NCI-H510A treated with DMSO at 0.1 percent for 48 hours (cell line): ENCODE measurements at places on chromosomes 2 and 18.

DNA sequence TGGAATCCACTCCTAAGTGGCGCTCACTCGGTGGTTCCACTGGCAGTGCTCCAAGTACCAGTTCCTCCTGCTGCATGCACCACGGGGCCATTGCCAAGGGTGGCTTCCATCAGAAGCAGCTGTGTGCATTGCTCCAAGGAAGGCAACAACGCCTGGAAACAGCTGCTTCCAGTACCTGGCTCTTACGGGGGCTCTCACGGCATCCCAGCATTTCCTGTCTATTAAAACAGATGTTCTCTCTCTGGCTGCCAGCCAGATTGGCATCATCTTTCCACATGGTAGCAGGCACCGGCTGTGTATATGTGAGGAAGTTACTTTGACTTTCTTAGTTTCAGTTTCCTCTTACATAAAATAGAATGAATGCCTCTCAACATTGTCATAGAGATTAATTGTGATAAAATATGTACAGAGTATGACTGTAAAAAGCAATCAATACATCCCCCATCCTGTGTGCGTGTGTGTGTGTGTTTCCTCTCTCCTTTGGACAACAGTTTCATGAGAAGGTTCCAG lies 84.9 kb downstream of the CMPK2 start:
- peak; percentile 88 for DNase-seq

GRCh38 chr2:206266130-206267125 lies 8.0 kb upstream of the ZDBF2 start:
- DNase-seq = no peak

DNA sequence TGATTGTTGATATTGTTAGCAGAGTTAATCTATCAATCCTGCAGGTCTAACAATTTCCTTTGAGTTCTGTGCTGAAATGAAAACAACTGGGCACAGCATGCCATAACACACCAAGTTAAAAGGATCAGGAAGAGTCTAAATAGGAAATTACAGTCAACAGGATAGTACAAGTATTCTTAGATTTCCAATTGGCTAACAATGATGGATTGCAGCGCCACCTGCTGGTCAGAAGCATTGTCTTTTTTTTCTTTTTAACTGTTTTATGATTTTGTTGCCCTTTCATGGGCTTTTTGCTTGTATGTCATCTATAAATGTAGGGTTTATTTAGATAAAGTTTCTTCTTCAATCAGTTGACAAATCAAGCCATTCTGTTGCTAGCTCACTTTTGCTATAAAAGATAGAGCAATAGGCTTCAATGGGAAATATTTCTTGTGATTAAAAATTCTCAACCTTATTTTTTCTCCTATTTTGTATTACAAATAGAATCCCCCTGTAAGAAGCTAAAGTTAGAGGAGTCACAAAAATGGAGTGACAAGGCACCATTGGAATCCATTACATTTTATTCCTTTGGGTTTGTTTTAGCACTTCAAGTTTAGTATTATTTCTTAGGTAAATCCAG lies 40.8 kb upstream of the RPRM start:
- peak; percentile 34 for DNase-seq

DNA sequence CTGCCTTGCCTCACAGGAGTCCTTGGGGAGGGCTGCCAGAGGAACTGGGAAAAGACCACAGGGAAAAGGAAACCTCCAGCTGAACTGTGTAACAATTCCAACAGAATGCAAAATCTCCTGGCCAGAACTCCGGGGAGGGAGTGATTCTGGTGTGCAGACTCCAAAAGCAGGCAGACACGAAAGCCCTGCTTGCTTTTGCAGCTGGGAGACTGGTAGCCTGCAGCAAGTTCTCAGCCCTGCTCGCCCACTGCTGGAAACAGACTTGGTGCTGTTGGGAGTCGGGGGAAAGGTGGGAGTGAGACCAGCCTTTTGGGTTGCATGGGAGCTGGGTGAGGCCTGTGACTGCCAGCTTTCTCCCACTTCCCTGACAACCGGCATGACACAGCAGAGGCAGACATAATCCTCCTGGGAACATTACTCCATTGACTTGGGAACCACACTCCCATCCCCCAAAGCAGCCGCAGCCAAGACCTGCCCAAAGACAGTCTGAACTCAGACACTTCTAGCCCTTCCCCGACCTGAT lies 26.0 kb upstream of the NMI start:
- DNase-seq = no peak

DNA sequence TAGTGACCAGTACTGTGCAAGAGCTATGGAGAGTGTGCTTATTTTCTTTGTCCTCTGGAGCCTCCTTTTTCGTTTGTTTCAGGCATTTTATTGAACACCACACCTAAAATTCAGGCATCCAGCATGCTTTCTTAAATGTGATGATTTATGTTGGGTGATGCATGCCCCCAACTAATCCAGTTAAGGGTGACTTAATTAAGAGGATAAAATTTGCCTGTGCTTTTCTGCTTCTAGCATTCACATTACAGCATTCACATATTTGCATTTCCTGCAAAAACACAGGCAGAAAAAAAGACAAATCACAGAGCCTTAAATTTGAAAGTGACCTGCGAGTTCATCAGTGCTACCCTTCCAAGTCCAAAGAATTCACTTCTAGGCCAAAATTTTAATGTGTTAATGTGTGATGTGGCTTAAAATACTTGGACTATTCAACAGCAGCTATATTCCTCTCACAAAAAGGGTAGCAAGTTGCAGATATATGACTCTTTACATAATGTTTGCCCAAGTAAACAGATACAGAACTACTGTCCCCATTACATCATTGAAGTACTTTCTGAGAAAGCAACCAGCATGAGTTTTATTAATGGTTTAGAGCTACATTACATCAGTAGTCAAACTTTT lies 286.5 kb downstream of the THSD7B start:
- DNase-seq = peak; percentile 20
